KG1 (cell line): ENCODE measurements at places on chromosomes 7 and 10.

- DNase-seq, result no peak
These were observed 23.9 kb downstream of the LIPM start for GRCh38 chr10:88826388-88826787.

GRCh38 chr10:4635388-4635787 is 190.6 kb upstream of the AKR1E2 start:
- no peak for DNase-seq

GRCh38 chr7:28573059-28573553 is 160.8 kb downstream of the CREB5 start:
- DNase-seq, result no peak

GRCh38 chr10:15741581-15741980 is 21.9 kb upstream of the ITGA8 start:
- DNase-seq, result no peak

- DNase-seq, result no peak
These were observed 42.2 kb upstream of the NRF1 start for GRCh38 chr7:129569326-129569725.
